ENCODE measurements at places on chromosomes 16 and 17.
A peak's percentile ranks its signal among the peaks of the same experiment; 100 is the strongest.

DNA sequence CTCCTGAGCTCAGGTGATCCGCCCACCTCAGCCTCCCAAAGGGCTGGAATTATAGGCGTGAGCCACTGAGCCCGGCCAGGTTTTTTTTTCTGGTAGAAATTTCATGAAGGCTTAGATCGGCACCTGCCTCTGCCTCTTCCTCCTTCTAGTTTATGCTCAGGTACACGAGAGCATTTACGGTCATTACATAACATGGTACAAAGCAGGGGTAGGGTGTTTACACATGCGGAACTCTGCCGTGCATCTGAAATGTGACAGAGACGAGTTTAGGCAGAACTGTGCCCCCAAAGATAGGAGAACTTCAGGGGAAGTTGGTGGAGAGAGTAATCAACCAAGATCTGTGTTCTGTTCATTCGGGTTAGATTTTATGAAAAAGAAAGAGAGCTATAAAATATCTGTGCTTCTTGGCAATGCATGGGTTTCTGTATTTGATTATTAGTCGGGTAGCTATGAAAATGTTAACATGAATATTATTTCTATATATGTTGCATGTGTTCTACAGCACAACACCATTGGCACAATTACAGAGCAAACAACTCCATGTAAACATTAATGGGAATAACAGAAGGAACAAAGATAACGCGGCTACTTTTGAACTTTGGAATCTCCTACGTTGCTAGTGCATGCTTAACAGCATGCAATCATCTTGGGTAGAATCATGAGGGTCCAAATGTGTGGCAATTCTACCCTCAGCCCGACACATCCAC is 23.5 kb upstream of the MAP2K6 start:
- DNase-seq = no peak

DNA sequence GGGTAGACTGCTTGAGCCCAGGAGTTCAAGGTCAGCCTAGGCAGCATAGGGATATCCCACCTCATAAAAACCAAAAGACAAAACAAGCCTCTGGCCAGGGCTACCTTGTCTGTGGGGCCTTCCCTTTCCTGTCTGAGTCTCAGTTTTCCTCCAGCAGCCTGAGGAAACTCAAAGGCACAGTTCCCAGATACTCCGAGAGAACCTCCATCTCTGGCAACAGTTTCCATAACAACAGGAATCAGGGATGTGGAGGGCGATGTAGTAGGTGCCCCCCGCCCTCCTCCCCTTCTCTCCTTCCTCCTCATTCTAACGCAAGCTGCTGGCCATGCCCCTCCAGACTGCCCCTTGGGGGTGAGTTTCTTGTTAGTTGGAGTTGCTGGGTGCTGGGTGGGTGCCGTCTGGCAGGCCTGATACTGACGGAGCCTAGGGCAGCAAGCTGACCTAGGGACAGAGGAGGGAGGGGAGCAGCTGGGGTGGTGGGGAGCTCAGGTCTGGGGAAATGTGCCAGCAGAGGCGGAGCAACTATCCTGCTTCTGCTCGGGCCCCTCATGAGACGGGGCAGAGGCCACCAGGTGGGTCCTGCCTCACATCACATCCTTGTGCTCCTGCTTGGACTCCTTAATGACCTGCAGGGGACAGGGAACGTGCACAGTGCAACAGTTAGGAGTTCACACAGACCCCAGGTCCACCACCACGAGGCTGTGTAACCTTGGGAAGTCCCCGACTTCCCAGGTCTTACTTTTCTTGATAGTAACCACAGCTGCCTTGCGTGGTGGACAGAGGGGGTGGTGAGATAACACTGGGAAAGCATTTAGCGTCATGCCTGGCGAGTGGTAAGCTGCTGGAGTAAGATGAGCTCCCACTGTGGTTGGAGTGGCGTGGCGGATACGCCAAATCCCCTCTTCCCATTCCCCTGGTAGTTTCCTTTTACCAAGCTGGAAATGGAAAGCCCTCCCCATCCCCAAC is 7.8 kb upstream of the EFTUD2 start:
- no peak for DNase-seq

- DNase-seq = no peak
These were observed 400.5 kb upstream of the CDH11 start for GRCh38 chr16:65522412-65522811.

DNA sequence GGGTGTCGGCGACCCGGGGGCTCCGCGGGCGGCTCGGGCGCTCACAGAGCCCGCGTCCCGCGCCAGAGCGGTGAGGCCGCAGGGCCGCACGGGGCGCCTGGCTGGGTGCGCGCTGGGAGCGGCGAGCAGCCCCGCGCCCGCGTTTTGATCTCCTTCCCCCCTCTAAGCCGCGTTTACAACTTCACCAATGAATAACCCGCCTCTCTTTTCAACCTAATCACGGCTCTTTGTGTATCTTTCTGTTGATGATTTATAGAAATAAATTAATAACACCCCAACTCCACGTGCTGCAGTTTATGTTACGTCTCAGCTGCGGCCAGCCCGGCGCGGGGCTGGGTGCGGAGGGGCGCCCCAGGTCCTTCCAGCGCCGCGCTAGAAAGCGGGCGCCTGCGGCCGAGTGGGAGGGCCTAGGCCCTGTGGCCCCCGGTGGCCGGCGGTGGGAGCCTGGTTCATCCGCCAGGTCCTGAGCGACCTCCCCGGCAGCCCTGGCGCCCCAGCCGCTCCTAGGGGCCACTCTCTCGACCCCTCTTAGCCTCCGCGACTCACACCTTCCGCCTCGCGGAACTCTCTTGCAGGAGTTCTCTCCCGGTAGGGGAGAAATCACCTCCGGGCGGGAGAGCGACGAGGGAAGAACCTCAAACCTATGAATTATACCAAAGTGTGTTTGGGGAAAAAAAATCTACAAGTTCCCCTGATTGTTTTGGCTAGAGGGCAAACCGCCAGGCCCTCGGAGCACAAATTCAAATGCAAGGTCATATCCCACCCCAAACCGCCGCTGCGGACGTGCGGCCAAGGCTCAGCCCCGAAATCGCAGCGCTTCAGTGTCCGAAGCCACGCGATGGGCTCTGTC is 1.9 kb downstream of the HNF1B start:
- DNase-seq = no peak

DNA sequence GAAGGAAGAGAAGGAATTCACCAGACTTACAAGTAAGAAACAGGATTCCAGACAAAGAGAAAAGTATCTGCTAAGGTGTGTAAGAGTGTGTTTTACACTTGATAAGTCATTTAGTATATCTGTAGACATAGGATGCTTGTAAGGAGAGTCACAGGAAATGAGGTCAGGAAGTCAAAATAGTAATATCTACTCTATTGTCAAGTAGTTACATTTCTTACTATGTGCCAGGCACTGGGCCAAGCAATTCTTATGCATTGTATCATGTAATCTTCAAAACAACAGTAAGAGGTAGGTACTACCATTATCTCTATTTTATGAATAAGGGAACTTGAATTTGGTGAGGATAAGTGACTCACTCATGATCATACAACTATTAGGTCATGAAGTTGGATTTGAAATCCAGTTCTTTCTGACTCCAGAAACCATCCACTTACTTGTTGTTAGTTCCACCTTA is 129.1 kb downstream of the SNX11 start:
- no peak for DNase-seq

DNA sequence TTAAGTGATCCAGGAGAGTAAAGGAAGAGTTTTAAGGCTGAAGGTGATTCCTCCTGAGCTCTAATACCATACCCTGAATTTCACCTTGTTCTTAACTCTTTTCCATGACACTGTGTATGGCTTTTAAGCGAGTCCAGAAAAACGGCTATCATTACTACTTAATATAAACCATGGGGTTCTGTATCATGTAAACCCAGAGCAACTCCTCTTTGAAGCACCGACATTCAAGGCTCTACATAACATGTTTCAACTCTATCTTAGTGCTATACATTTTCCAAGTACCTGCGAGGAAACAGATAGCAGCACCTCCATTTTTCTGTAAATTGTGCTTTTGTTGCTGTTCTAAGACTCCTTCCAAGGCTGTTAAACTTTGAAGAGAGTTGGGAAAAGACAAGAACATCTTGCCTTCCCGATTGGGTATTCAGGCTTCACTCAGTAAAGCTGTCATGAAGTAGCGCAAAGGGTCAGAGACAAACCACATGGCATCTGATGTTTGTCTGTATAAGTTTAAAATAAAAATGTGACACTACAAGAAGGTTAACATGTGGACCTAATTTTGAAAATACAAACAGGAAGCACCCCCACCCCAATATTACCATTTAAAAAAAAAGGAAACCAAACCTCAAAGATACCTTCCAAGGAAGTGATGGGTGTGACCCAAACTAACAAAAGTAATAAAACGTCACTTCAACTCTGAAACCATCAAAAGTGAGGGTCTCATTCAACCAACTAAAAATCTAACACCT is 3.9 kb downstream of the STAT5B start:
- no peak for DNase-seq

GRCh38 chr17:59761385-59762048 is 54.1 kb downstream of the VMP1 start:
- no peak for DNase-seq

- DNase-seq = no peak
These were observed 190.7 kb downstream of the AXIN2 start for GRCh38 chr17:65370669-65371131.

DNA sequence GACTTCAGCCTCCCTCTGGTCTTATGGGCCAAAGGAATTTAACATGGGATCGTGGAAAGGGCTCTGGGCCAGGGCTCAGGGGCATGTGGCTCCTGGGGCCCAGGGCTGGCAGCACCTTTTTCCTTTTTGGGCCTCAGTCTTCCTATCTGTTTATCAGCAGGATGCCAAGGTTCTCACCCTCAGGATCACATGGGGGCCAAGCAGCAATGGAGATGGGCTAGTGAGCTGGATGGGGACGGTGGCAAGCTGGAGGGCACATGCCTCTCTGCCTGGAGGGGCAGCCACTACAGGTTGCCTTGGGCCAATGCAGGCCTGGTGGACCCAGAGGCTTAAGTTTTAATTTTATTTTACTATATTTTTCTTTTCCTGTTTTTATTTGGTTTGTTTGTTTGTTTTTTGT is 95.4 kb downstream of the CYLD start:
- DNase-seq = no peak

DNA sequence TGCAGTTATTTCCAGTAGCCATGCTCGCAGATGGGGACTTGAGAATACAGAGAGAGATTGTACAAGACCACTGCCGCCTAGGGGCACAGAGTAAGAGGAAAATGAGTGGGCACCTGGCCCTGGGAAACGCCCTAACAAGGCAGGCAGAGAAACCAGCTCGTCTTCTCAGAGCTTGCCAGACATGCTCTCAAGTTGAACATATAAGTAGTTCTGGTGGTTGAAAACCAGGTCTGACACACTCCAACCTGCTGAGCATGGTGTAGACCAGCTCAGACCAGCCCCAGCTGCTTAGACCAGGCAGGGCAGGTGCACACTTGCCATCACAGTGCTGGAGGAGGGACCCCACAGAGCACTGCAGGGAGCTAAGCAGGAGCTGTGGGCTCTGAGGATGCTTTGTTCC is 250.5 kb downstream of the CPPED1 start:
- no peak for DNase-seq

DNA sequence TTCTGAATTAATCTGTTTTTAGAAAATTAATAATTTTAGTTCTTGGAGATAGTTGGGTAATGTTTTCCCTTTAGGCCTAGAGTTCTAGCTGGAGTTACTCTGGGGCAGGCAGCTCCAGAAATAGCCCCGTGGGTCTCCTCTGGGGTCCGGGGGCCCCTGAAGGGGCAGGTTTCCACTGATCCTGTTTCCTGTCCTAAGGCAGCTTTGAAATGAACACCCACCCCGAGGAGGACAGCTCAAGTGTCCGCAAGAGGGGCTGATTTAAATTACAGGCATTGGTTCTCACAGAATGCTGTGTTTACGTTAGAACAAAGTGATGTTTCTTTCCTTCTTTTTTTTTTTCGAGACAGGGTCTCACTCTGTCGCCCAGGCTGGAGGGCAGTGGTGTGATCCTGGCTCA is 23.8 kb downstream of the EEF2K start:
- no peak for DNase-seq

DNA sequence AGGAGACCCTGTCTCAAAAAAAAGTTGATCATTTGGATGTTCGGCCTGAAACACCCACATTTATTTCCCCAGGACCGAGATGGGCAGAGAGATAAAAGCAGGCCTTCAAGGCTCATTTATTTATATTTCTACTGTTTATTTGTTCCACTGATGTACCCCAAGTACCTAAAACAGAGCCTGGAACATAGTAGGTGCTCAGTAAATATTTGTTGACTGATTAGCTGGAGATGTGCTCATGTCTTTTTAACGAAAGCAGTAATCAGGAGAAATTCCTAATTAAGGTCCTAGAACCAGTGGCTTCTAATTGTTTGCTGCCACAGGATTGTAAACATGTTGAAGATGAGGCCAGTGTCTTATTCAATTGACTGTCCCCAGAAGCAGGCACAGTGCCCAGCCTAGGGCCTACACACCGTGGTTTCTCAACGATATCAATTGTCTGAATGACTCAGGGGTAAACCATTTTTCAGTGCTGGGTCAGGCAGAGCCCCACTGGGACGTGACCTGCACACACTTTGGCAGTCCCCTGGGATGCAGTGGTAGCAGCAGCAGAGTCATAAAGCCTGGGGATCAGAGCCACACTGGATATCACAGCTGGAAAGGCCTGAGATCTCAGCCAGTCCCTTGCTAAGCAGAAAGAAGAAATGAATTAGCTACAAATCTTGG is 34.8 kb downstream of the SOST start:
- DNase-seq = peak; percentile 91

GRCh38 chr17:18323007-18323406 is 7.9 kb downstream of the SMCR8 start:
- no peak for DNase-seq

GRCh38 chr16:82880346-82880745 is 253.6 kb downstream of the CDH13 start:
- no peak for DNase-seq

- DNase-seq = no peak
These were observed 7.5 kb downstream of the SCIMP start for GRCh38 chr17:5226940-5227878.

GRCh38 chr17:81422776-81423697 is 27.8 kb downstream of the BAHCC1 start:
- DNase-seq = peak; percentile 94

DNA sequence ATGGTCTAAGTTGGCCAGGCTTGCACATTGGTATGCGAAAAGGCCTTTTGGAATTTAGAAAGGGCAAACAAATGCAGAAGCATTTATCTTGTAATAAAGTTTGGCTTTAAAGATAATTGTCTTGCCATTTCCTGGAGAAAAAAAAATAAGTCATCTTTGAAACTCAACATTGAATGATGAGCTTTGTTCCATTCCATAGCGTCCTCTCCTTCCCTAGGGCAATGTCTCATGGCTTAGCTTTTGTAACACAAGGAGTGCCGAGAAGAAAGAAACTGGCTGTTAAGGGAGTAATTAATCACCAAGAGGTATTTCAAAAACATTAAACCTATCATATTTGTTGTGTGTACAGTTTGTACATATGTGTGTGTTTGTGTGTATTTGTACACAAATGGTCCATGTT is 372.3 kb downstream of the NPIPA8 start:
- no peak for DNase-seq
